ENCODE measurements at places on chromosomes 7 and 10. TPM values are rescaled to one million over a fixed set of nuclear protein-coding genes. Genes with fewer than 3 reads are reported as not detected.

GRCh38 chr10:30647089-30647488 lies 17.5 kb upstream of the LYZL2 start:
- H3K4me3 ChIP-seq, result no peak overlapping the region
- peaks cover 3% of the 10 kb centered on the region for H3K4me1 ChIP-seq
- H3K27me3 ChIP-seq, result no peaks in the 10 kb centered on the region

- DNase-seq, result peak; percentile 87
- peaks cover 20% of the 10 kb centered on the region for H3K4me1 ChIP-seq
- H3K27ac ChIP-seq, result peak overlapping the region; percentile 18
- H3K4me3 ChIP-seq, result no peak overlapping the region
These were observed 242.8 kb downstream of the KLF6 start for GRCh38 chr10:3542185-3542611.

DNA sequence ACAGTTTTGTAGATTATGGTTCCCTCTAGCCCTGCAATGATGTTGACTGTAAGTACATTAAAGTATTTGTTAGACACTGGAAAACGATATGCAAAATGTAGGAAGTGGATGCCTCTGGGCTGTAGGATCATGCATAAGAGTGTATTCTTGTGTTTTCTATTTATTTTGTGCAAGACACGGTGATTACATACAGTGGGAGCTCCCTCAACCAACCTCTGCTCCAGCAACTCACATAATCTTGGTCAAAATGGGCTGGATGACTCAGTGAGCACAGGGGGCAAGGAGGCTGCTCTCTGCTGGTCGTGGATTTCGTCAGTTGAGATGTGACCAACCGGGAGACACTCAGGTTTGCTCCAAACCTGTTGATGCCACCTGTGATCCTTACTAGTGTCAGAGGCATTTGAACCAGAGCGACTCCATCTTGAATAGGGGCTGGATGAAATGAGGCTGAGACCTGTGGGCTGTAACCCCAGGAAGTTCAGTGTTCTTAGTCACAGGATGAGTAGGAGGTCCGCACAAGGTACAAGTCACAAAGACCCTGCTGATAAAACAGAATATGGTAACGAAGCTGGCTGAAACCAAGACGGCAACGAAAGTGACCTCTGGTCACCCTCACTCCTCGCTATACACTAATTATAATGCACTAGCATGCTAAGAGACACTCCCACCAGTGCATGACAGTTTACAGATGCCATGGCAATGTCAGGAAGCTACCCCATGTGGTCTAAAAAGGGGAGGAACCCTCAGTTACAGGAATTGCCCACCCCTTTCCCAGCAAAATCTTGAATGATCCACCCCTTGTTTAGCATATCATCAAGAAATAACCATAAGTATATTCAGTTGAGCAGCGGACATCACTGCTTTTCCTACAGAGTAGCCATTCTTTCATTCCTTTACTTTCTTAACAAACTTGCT lies 56.4 kb upstream of the FAM20C start:
- H3K36me3 ChIP-seq, result no peaks in the 10 kb centered on the region
- no peak for DNase-seq
- no peak overlapping the region for H3K4me3 ChIP-seq

GRCh38 chr10:110274072-110274627 lies 30.6 kb downstream of the SMNDC1 start:
- H3K4me3 ChIP-seq, result no peak overlapping the region
- H3K4me1 ChIP-seq, result peaks cover 1% of the 10 kb centered on the region
- no peaks in the 10 kb centered on the region for H3K36me3 ChIP-seq
- no peak for DNase-seq
- H3K27me3 ChIP-seq, result no peaks in the 10 kb centered on the region
- H3K27ac ChIP-seq, result no peak overlapping the region

- no peak overlapping the region for H3K4me3 ChIP-seq
- H3K27ac ChIP-seq, result no peak overlapping the region
- no peaks in the 10 kb centered on the region for H3K36me3 ChIP-seq
These were observed 120.8 kb upstream of the RET start for GRCh38 chr10:42956045-42956444.

DNA sequence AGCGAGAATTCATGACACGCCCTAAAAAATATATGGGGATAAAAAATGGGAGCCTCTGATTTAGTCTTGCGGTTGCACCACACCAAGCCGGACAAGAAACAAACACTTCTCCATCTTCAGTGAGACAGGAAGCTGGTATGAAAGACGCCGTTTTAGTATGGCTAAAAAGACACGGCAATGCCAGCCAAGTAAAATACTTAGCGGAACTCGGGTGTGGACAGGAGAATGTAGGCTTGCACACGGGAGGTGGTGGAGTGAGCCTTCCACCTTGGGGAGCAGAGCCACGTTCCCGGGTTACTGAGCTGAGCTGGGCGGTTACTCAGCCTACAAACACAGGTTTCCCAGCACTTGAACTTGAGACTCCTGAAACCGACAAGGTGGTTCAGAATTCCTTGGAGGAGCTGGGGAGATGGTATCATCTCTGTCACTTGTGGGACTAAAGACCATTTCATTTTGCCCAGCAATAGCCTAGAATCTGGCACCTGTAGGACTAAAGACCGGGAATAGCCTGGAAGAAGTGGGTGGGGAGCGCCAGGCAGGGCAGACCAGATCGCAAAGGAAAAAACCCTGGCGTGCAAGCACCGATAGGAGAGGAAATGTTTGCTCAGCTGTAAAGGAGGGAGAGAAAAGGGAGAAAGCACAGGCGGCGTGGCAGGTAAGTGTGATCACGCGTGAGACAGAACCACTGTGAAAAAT lies 34.8 kb upstream of the SEPHS1 start:
- no peak for DNase-seq
- 0 out of 2 replicates have a peak, but pooled peaks cover 1% of the 10 kb centered on the region for H3K4me1 ChIP-seq

Gene GFRA1
- polyA plus RNA-seq, result 9.5 TPM

Gene SH2D4B
- polyA plus RNA-seq, result not detected

Gene APBB1IP
- not detected for polyA plus RNA-seq

Gene MMRN2
- polyA plus RNA-seq, result 1.6 TPM
